ENCODE measurements at places on chromosomes 5 and 9.

DNA sequence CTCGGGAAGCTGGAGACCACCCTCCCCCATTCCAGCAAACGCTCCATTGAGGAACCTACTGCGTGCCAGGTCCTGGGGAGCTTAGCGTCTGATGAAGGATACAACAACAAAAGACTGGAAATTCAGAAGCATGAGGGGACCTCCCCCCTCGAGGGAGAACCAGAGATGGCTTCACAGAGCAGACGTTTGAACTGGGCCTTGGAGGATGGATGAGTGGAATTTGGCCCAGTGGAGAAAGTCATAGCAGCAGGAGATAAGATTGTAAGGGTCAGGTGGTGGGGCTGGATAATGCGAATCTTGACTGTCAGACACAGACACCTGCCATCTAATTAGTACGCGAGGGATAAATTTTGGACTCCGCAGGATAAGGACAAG is 1.2 kb upstream of the SLC25A51 start:
- no peak for DNase-seq

DNA sequence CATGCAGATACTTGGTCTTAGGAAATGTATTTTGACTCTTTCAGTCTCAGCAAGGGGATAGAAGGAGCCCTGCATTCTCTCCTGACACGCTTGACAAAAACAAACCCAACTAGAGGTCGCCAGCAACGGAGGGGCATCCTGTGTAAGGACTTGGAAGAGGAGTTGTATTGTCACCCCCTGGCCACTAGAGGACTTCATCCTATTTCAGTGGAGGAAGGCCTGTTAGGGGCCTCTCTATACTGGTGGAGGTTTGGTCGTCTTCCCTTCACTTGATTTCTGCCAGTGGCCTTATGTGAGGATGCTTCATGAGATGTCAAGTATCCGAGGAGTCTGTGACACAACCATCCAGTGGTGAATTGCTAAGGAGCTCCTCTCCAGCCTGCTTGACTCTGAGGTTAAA is 122.8 kb upstream of the STC2 start:
- peak; percentile 38 for DNase-seq

- no peak for DNase-seq
These were observed 103.1 kb downstream of the PAX5 start for GRCh38 chr9:36930941-36931340.

DNA sequence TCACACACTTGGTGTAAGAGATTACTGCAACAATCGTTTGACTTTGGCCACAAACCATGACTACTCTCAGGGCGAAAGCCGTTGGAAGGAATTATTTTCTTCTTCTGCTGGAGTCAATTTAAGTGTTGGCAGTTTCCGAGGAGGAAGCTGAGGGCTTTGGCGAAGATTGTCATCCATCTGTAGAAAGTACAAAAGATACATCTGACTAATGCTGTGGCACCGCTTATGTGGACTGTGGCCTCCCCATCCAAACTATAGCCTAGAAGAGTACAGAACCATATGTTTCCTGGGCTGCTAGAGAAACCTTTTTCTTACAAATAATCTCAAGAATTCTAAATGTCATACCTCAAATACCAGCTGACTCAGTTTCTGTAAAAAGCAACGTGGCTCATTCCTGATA is 7.4 kb downstream of the MTX3 start:
- no peak for DNase-seq

- DNase-seq = no peak
These were observed 110.4 kb upstream of the FAM174A start for GRCh38 chr5:100424787-100425186.

DNA sequence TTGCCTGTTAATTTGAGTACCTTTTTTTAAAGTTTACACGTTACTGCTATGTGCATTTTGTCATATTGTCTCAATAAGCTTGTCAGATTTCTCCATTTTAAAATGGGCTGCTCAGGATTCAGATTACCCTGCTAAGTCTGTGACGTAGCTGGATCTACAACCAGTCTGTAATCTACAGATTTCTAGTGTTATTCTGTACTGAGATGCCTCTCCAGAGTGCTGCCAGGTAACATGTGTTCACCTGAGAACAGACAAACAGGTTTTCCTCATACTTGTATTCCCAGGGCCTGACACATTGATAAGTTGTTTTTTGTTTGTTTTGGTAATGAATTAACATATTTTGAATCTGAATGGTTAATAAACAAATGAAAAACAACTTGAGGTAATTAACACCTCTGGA is 15.3 kb downstream of the RAB24 start:
- no peak for DNase-seq

DNA sequence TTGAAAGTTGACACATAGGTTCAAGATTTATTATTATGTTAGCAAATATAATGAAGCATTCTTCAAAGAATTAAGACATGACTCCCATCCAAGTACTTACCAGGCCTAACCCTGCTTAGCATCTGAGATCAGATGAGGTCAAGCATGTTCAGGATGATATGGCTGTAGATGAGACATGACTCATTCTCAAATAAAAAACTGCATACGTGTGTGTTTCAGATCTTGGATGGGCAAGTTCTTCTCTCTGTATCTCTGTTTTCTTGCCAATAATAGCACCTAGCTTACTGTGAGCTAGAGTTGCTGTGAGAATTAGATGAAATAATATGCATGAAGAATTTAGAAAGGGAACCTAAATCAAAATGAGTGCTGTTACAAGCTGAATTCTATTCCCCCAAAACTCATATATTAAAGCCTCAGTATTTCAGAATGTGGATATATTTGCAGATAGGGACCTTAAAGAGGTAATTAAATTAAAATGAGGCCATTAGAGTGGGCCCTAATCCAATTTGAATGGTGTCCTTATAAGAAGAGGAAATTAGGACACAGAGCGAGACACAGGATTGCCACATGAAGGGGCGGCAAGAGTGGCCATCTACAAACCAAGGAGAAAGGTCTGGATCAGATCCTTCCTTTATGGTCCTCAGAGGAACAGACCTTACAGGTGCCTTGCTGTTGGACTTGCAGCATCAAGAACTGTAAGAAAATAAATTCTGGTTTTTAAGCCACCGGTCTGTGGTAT is 146.2 kb downstream of the MARCHF11 start:
- no peak for DNase-seq

DNA sequence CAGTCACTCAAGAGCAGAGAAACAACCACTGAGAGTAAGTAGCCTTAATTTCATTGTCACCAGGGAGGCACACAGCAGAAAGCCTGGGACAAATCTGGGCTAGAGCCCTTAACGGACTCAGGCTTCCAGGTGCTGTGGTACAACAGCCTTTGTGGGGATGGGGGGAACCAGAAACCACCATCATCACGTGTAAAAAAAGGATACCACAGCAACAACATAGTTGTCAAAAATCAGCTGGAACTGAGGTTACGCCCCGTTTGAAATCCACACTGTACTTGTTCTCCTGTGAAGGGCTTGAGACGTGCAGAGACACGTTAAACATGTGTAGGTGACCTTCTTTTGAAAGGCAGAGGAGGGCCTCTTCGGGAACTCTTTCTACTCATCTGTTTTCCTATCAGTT is 16.6 kb upstream of the PLPP1 start:
- DNase-seq = no peak

GRCh38 chr9:135326633-135327152 is 152.9 kb upstream of the PPP1R26 start:
- no peak for DNase-seq

DNA sequence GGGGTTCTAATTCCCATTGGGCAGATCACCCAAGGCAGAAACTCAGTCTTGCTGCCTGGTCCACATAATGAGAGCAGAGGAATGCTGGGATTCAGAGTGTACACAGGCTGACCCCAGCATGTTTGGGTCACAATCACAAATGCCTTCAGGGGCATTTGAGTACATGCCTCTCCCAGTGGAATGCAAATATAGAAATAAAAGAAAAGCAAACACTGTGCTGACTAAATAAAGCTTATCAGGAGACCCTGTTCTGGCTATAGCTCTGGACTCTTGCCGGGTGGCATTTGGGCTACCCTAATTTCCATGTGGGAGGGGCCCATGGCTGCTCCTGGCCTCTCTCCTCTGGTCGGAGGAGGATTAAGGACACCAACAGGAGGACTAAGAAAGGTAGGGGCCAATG is 121.4 kb downstream of the DOCK8 start:
- DNase-seq = no peak

GRCh38 chr5:134124289-134125038 is 10.0 kb downstream of the TCF7 start:
- no peak for DNase-seq

- no peak for DNase-seq
These were observed 64.6 kb upstream of the RASGRF2 start for GRCh38 chr5:80895523-80895922.
